ENCODE measurements at places on chromosomes 5 and 9. TPM values are rescaled to one million over a fixed set of nuclear protein-coding genes. Genes with fewer than 3 reads are reported as not detected.

Gene OTP
- not detected for polyA plus RNA-seq

Gene COMMD10
- 63.6 TPM for polyA plus RNA-seq

- no peak for DNase-seq
Observed at GRCh38 chr5:62722360-62722759, 143.7 kb downstream of the LRRC70 start.

DNA sequence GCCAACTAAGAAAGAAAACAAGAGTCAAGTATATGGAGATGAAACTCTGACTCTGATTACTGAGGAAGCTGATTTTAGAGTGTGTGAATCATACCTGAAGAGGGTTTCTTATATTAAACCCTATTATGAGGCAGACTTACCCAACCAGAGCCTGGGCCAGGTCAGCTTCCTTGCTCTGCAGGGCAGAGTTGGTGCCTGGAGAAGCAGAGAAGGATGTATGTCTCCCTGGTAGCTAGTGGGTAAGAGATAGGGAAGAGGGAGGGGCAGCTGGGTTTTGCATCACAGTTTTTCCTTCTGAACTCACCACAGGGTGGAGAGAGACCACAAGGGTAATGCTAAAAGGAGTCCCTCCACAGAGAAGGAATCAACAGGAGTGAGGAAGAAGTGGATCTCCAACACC lies 104.1 kb downstream of the CMYA5 start:
- DNase-seq, result no peak

Gene TMEM161B
- polyA plus RNA-seq, result 30.2 TPM

DNA sequence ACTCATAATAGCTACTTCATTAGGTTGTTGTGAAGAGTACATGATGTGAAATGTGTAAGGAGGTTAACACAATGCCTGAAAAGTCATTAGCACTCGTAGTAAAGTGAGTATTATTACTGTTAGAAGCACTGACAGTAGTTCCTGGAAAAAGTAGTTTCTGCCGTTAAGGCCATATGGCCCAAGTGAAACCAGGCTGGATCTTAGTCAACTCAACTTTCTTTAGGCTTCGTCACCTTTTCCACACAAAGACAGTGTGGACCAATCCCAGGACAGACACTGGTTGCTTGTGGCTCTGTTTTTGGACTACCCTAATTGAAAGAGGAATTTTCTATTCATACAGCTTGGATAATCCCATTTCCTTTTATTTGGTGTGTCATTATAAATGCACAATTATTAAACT lies 29.4 kb upstream of the CKMT2 start:
- DNase-seq, result no peak

GRCh38 chr5:123207852-123208251 lies 118.8 kb downstream of the PRDM6 start:
- no peak for DNase-seq

- DNase-seq, result no peak
Observed at GRCh38 chr5:122846051-122846550, 688 bp downstream of the SNX24 start.

Gene LCNL1
- not detected for polyA plus RNA-seq

- no peak for DNase-seq
Observed at GRCh38 chr9:135220601-135221575, 133.4 kb downstream of the OLFM1 start.

GRCh38 chr9:136807281-136808074 lies at the start of gene RABL6:
Gene RABL6, plus strand, starts transcription at chr9:136807948. Its CDS starts 249 bp downstream, at chr9:136808197.
- no peak for DNase-seq

Data from left renal cortex interstitium (tissue), 4 donors.